Activated naive CD4-positive, alpha-beta T cell treated with anti-CD3 and anti-CD28 coated beads for 36 hours (primary cell): ENCODE measurements at places on chromosomes 2 and 18. TPM values are rescaled to one million over a fixed set of nuclear protein-coding genes. Genes with fewer than 3 reads are reported as not detected.

Gene MAL
- total RNA-seq = 23.5 TPM

Gene SALL3
- total RNA-seq = not detected

Gene KANSL1L
- total RNA-seq = 4.8 TPM

Gene OSR1
- total RNA-seq = not detected

Gene SIX2
- total RNA-seq = not detected

Gene SCYGR4
- total RNA-seq = not detected

Gene TCF23
- not detected for total RNA-seq

DNA sequence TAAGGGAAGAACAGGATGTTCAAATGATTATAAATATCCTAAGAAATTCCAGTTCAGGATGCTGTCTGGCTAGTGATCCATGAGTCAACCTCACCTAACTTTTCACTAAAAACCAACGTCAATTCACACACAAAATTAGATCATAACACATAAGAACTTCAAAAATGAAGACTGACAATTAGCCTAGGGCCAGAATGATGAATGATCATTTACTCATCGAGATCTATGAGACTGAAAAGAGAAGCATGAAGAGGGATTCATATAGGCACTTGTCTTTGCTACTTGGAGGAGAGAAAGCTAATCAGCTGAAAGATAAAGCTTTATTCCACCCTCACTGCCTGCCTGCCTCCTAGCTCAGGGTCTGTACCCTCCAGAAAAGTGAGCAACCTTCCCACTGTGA, 29.8 kb downstream of the ADD2 start:
- peaks cover 11% of the 10 kb centered on the region for H3K4me1 ChIP-seq
- H3K4me3 ChIP-seq = no peak overlapping the region
- no peak for DNase-seq

DNA sequence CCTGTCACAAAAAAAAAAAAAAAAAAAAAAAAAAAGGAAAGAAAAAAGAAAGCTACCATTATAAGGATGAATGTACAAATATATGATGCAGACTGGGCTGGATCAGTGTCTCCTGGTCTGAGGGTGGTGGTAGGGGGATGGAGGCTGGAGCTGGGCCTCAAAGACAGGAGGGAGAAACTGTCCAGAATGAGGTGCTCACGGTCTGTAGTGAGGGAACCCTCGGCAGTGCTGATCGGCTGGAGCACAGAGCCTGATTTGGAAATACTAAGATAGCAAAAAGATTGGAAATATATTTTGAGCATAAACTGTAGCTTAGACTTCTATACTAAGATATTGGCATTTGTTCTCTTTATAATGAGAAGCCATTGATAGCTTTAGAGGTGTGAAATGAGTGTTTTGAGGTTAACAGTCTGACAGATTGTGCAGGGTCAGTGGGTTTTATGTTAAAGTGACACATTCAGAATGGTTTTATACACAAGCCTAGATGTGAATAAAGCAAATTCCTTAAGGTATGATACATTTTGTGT, 7.9 kb upstream of the SLC3A1 start:
- no peaks in the 10 kb centered on the region for H3K36me3 ChIP-seq
- DNase-seq = no peak
- H3K27ac ChIP-seq = no peak overlapping the region

- no peaks in the 10 kb centered on the region for H3K36me3 ChIP-seq
- H3K27me3 ChIP-seq = peaks cover 12% of the 10 kb centered on the region
- peaks cover 4% of the 10 kb centered on the region for H3K4me1 ChIP-seq
- H3K27ac ChIP-seq = no peak overlapping the region
- DNase-seq = no peak
Observed at GRCh38 chr18:34775461-34775860, 65.4 kb downstream of the DTNA start.

GRCh38 chr2:37558623-37559022, 112.8 kb downstream of the CDC42EP3 start:
- H3K27me3 ChIP-seq = no peaks in the 10 kb centered on the region
- DNase-seq = no peak
- no peaks in the 10 kb centered on the region for H3K36me3 ChIP-seq
- peaks cover 16% of the 10 kb centered on the region for H3K4me1 ChIP-seq

GRCh38 chr2:85448461-85449213, 30.1 kb downstream of the SH2D6 start:
- H3K36me3 ChIP-seq = no peaks in the 10 kb centered on the region
- H3K27ac ChIP-seq = no peak overlapping the region
- no peaks in the 10 kb centered on the region for H3K4me1 ChIP-seq
- no peak overlapping the region for H3K4me3 ChIP-seq
- DNase-seq = no peak
- H3K27me3 ChIP-seq = no peaks in the 10 kb centered on the region

GRCh38 chr2:227846831-227847230, 24.6 kb upstream of the DAW1 start:
- H3K27me3 ChIP-seq = peaks cover 8% of the 10 kb centered on the region
- no peaks in the 10 kb centered on the region for H3K36me3 ChIP-seq
- peaks cover 12% of the 10 kb centered on the region for H3K4me1 ChIP-seq
- no peak for DNase-seq

DNA sequence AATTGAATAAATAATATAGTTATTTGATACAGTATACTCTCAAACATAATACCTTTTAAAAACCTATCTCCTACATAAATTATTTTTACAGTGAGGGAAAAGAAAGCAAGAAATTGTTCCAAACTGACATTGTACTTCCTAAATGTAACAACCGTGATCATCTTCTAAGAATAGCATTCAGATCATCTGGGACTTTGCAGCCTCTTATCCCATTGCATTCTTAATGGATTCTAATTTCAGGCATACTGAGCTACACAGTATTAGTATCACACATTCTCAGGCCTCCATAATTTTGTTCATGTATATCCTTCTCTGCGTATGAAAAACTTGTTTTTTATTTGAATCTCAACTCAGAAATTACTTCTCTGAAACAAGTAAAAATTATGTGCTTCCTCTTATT, 1134.7 kb upstream of the CDH2 start:
- H3K36me3 ChIP-seq = no peaks in the 10 kb centered on the region
- no peak for DNase-seq

- H3K36me3 ChIP-seq = no peaks in the 10 kb centered on the region
- no peaks in the 10 kb centered on the region for H3K27me3 ChIP-seq
- H3K27ac ChIP-seq = no peak overlapping the region
Observed at GRCh38 chr2:240238786-240239185, 98.3 kb upstream of the OTOS start.

- H3K4me3 ChIP-seq = no peak overlapping the region
- H3K4me1 ChIP-seq = peaks cover 44% of the 10 kb centered on the region
- H3K27me3 ChIP-seq = no peaks in the 10 kb centered on the region
- H3K27ac ChIP-seq = no peak overlapping the region
- H3K36me3 ChIP-seq = peaks cover 13% of the 10 kb centered on the region
Observed at GRCh38 chr18:35085450-35086380, 44.5 kb downstream of the MAPRE2 start.

DNA sequence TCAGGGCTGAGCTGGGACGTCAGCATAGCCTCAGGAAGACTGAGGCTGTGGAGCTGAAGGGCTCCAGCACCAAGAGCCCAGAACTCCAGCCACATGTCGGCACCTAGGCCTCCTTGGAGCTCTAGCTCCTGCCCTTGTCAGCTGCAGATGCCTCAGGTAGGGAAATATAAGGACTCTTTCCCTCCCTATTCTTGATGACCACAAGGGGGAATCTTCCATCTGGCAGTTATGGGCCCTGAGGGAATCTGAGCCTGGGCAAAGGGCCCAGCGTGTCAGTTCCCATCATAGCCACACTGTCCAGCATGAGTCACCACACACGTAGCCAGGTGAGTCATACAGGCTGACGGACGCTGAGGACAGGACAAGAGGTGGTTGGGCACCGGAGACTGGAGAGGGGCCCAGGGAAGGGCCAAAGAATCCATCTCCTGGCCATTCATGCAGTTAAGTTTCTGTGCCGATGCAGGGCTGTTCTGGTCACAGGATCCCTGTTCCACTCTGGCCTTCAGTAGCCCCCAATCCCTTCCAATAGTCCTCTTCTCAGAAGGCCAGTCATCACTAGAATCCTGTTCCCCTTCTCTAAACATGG, 1.8 kb downstream of the MPV17 start:
- H3K27me3 ChIP-seq = no peaks in the 10 kb centered on the region
- DNase-seq = no peak
- peaks cover 11% of the 10 kb centered on the region for H3K36me3 ChIP-seq
- H3K4me1 ChIP-seq = peaks cover 14% of the 10 kb centered on the region
- H3K4me3 ChIP-seq = no peak overlapping the region

DNA sequence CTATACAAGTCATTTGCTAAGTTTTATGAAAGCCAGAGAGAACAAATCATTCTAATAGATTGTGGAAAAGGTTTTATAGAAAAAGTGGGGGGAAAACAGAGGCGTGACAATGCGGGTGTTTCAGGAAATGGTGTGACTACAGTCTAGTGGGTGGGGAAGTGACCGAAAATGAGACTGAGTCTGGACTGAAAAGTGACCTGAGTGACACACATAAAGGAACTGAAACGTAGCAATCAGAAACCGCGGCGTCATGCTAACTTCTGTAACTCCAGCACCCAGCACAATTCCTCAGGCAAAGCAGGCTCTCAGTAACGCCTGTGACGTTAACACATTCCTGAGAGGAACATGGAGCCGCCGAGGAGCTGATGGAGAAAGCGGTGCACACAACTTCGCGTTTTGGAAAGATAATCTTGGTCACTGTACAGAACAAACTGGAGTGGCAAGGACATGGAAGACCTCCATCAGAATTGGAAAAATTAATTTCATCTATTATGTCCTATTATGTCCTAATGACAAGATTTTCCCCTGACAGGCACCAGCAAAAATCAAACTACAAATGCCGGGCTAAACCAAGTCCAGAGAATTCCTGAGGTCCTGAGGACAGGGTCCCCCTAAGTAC, 1.4 kb upstream of the CD226 start:
- H3K4me3 ChIP-seq = no peak overlapping the region
- no peak overlapping the region for H3K27ac ChIP-seq
- no peaks in the 10 kb centered on the region for H3K27me3 ChIP-seq
- peak; percentile 83 for DNase-seq
- H3K4me1 ChIP-seq = peaks cover 46% of the 10 kb centered on the region

DNA sequence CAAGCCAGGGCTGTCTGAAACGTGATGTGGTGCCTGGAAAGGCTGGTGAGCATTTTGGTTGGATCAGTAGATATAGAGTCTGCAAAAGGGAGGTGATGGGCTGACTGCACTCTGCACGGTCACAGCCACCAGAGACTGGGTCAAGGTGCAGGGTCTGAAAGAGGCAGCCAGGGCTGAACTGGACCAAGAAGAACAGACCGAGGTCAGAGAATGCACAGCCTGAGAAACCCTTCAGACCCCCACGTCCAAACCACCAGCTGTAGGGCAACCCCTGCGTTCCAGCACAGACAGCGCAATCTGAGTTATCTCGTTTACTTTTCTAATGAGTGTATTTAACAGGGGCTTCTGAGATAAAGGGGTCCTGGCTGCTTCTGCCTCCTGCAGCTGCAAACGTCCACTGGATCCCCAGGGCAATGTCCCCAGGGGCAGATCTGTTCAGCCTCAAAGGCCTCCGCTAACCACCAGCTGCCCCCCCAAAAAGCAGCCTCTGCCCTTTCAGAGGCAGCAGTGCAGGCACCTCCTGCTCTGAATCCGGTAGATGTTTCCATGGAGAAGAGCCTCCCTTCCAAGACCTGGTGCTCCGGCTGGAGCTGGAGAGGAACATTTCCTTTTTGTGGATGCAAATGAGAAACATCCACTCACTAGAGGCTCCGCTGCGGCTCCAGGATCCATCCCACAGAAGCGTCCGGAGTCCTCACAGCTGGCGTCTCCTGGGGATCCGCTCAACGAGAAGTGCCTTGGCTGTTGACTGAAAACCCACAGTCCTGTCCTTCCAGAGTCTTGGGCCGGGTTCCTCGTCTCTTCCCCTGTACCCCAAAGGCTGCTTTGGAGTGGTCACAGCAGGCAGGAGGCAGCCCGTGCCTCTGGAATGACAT, 970 bp upstream of the KCNG2 start:
- H3K4me1 ChIP-seq = peaks cover 14% of the 10 kb centered on the region
- H3K27me3 ChIP-seq = peaks cover 47% of the 10 kb centered on the region
- DNase-seq = no peak
- peak overlapping the region; percentile 43 for H3K4me3 ChIP-seq

DNA sequence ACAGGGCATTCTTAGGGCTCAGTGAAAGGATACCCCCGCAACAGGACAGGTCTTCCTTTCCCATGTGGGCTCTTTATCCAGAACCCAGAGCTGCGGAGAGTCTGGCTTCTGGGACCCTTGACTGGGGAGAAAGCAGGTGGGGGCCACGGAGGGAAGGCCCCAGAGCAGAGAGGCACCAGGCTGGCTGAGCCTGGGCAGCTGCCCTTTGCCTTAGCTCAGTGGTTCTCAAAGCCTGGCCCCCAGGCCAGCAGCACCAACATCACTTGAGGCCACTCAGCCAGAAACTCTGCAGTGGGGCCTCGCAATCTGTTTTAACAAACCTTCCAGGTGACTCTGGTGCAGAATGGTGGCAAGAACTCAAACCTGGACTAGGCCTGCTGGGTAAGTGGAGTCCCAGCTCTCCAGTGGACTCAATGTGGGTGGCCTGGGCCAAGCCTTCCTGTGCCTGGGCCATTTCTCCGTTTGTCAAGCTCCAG, 1.6 kb upstream of the TMEM37 start:
- H3K4me1 ChIP-seq = peaks cover 3% of the 10 kb centered on the region
- no peak overlapping the region for H3K27ac ChIP-seq
- H3K4me3 ChIP-seq = no peak overlapping the region
- H3K36me3 ChIP-seq = no peaks in the 10 kb centered on the region
- DNase-seq = no peak

- H3K36me3 ChIP-seq = no peaks in the 10 kb centered on the region
- no peaks in the 10 kb centered on the region for H3K4me1 ChIP-seq
- H3K27me3 ChIP-seq = no peaks in the 10 kb centered on the region
- DNase-seq = no peak
Observed at GRCh38 chr18:47984991-47985390, 54.5 kb upstream of the SMAD2 start.

DNA sequence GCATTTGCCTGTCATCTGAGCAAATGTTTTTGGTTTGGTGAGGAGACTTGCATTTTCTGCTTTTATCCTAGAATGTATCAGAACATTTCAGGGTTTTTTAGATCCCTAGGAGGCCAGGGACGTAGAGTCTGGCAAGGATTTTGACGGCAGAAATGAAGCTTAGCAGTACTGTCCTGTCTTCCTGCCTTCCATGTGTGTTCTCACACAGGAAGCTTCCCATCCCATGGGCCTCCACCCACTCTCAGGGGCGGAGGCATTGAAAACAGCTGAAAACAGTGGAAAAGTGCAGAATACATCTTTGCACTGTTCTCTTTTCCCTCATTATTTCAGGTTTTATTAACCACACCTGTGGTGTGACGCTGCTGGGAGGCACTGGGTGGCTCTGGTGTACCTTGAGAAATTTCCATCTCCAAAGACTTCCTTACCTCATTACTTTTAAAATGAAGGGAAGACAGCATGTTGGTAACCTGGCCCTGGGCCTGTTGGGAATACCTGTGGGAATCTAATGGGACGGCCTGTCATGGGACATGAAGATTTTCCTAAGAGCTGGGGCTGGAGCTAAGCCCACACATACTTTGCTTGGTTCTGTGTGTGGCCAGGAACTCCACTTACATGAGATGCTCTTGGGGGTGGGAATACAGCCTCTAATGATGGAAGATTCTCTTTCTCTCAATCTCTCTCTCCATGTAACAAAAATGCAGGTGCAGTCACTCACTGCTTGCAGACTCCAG, 20.5 kb downstream of the PCARE start:
- peaks cover 2% of the 10 kb centered on the region for H3K4me1 ChIP-seq
- no peak for DNase-seq
- H3K27ac ChIP-seq = no peak overlapping the region

GRCh38 chr2:160423126-160423525, 70.5 kb downstream of the RBMS1 start:
- no peak overlapping the region for H3K4me3 ChIP-seq
- H3K27ac ChIP-seq = no peak overlapping the region
- peaks cover 3% of the 10 kb centered on the region for H3K36me3 ChIP-seq
- no peak for DNase-seq
- H3K4me1 ChIP-seq = peaks cover 63% of the 10 kb centered on the region
